ENCODE measurements at places on chromosomes 6 and 20. TPM values are rescaled to one million over a fixed set of nuclear protein-coding genes. Genes with fewer than 3 reads are reported as not detected.

GRCh38 chr6:104325341-104326172 is 534.2 kb downstream of the HACE1 start:
- H3K27ac ChIP-seq, result no peak overlapping the region
- no peak overlapping the region for H3K4me3 ChIP-seq
- no peaks in the 10 kb centered on the region for H3K36me3 ChIP-seq
- no peaks in the 10 kb centered on the region for H3K27me3 ChIP-seq
- no peaks in the 10 kb centered on the region for H3K4me1 ChIP-seq
- peak; percentile 20 for DNase-seq

- peak overlapping the region; percentile 36 for H3K27ac ChIP-seq
- peaks cover 17% of the 10 kb centered on the region for H3K27me3 ChIP-seq
- H3K4me1 ChIP-seq, result peaks cover 25% of the 10 kb centered on the region
Observed at GRCh38 chr20:46011631-46012482, 3.1 kb downstream of the MMP9 start.

- no peak for DNase-seq
- H3K27me3 ChIP-seq, result no peaks in the 10 kb centered on the region
- H3K4me1 ChIP-seq, result peaks cover 4% of the 10 kb centered on the region
- H3K4me3 ChIP-seq, result no peak overlapping the region
- H3K27ac ChIP-seq, result no peak overlapping the region
Observed at GRCh38 chr6:55566036-55566710, 12.8 kb downstream of the HMGCLL1 start.

- peaks cover 25% of the 10 kb centered on the region for H3K36me3 ChIP-seq
- H3K4me3 ChIP-seq, result no peak overlapping the region
- H3K4me1 ChIP-seq, result peaks cover 13% of the 10 kb centered on the region
- no peaks in the 10 kb centered on the region for H3K27me3 ChIP-seq
- no peak overlapping the region for H3K27ac ChIP-seq
- no peak for DNase-seq
Observed at GRCh38 chr6:135188718-135189117, 7.6 kb downstream of the MYB start.

DNA sequence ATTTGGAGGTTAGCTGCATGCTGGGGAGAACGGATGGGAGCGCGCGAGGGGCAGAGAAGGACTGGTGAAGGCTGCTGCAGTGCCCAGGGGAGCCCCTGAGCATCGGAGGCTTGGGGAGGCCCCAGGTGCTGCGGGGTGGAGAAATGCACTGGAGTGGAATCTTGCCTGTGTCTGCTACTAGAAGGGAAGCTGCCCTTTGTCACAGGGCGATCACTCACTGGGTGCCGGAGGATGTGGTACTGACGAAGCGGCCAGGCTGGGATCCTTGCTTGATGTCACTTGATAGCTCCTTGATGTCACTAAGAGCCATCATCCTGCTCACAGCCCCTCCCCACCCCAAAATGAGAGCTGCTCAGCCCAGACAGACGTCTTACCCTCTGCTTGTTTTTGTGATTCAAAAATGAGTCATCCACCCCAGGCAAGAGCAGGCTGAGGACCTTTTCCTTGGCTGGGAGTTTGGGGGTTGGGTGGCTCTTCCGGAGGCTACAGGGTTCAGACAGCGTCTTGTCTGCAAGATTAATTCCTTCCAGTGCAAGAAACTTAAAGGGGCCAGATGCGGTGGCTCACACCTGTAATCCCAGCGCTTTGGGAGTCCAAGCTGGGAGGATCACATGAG is 62.6 kb upstream of the PMEPA1 start:
- H3K27me3 ChIP-seq, result peaks cover 3% of the 10 kb centered on the region
- peaks cover 4% of the 10 kb centered on the region for H3K36me3 ChIP-seq
- DNase-seq, result no peak
- no peak overlapping the region for H3K27ac ChIP-seq

GRCh38 chr6:15329197-15329671 is 83.4 kb downstream of the JARID2 start:
- DNase-seq, result no peak
- H3K27ac ChIP-seq, result no peak overlapping the region
- H3K4me1 ChIP-seq, result peaks cover 43% of the 10 kb centered on the region
- H3K4me3 ChIP-seq, result no peak overlapping the region
- H3K27me3 ChIP-seq, result peaks cover 2% of the 10 kb centered on the region

- DNase-seq, result no peak
- no peaks in the 10 kb centered on the region for H3K36me3 ChIP-seq
- no peak overlapping the region for H3K27ac ChIP-seq
- no peak overlapping the region for H3K4me3 ChIP-seq
- H3K27me3 ChIP-seq, result no peaks in the 10 kb centered on the region
Observed at GRCh38 chr6:164276211-164276610, 861.7 kb downstream of the QKI start.

GRCh38 chr6:77245026-77245425 is 218.3 kb downstream of the HTR1B start:
- no peak overlapping the region for H3K4me3 ChIP-seq
- no peak overlapping the region for H3K27ac ChIP-seq
- no peaks in the 10 kb centered on the region for H3K4me1 ChIP-seq
- H3K36me3 ChIP-seq, result no peaks in the 10 kb centered on the region

GRCh38 chr20:8473459-8473858 is 341.4 kb downstream of the PLCB1 start:
- no peak for DNase-seq
- H3K4me3 ChIP-seq, result no peak overlapping the region
- H3K27me3 ChIP-seq, result peaks cover 2% of the 10 kb centered on the region
- no peaks in the 10 kb centered on the region for H3K4me1 ChIP-seq

DNA sequence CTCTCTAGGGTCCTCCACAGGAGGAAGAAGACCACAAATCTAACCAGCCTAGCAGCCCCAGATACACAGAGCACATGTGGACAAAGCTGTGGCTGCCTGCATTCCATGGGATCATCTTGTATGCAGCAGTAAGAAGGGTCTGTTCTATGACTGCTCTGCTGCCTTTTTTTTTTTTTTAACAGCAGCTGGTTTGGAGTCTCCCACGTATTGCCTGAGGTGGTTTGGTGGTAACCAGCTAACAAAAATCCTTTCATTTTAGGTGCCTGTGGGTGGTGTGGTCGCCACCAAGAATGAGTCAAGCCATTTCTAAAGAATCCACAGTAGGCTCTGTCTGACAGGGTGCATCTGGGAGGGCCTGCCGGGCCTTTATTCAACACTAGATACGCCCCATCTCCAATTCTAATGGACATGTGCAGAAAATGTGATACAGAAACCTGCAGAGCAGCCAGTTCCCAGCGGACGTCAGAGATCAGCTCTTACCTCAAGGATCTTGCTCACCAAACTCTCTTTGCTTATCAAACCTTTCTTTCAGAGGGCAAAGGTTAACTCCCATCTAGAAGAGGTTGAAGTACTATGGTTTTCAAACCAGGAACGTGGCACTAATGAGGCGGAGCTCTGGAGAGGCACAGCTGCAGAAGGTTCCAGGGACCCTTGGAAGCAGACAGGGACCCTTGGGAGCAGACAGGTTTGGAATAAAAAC is 32.0 kb downstream of the GNAS-AS1 start:
- no peak for DNase-seq
- peaks cover 19% of the 10 kb centered on the region for H3K36me3 ChIP-seq
- no peak overlapping the region for H3K27ac ChIP-seq

DNA sequence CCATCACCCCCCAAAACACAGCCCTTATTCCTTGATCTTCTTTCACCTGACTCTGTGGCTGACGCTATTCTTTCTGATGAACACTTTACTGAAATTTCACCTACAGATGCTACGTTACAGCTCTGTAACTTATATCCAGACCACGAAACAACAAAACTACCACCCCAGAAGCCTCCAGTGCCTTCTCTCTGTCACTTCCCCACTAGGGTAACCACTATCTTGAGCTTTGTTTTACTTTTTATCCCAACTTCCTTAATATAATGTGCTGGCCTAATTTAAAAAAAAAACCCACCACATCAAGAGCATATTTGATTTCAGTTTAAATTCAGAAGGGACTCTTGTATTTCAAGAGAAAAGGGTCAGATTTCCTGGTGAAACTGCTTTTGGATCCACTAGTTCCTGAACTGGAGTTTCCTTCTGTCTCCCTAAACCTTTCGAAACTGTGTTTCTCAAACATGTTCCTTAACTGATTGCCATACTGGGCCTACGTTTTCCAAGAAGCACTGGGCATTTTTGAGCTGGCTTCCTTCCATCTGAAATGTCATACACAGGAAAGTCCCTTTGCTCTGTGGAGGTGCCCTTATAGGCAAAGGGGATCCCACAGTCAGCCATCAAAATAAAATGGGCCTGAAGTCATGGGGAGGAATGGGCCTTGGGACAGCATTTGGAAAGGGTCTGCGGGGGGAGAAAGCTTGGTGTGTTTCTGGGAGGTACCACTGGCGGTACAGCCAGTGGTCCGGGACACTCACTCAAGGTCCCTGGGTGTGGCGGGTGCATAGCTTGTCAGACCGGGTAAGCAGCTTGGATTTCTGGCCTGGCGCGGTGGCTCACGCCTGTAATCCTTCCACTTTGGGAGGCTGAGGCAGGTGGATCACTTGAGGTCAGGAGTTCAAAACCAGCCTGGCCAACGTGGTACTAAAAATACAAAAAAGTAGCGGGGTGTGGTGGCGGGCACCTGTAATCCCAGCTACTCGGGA is 25.8 kb upstream of the RTF2 start:
- DNase-seq, result no peak
- H3K36me3 ChIP-seq, result no peaks in the 10 kb centered on the region
- peaks cover 17% of the 10 kb centered on the region for H3K4me1 ChIP-seq
- peaks cover 6% of the 10 kb centered on the region for H3K27me3 ChIP-seq

GRCh38 chr20:15196547-15197255 is 859.3 kb upstream of the FLRT3 start:
- H3K27ac ChIP-seq, result no peak overlapping the region
- no peaks in the 10 kb centered on the region for H3K4me1 ChIP-seq
- H3K36me3 ChIP-seq, result no peaks in the 10 kb centered on the region
- no peak for DNase-seq
- H3K4me3 ChIP-seq, result no peak overlapping the region
- no peaks in the 10 kb centered on the region for H3K27me3 ChIP-seq

- no peak overlapping the region for H3K27ac ChIP-seq
- H3K36me3 ChIP-seq, result peaks cover 4% of the 10 kb centered on the region
- no peak for DNase-seq
- H3K4me1 ChIP-seq, result no peaks in the 10 kb centered on the region
Observed at GRCh38 chr6:25483943-25484342, 168.1 kb upstream of the SCGN start.

DNA sequence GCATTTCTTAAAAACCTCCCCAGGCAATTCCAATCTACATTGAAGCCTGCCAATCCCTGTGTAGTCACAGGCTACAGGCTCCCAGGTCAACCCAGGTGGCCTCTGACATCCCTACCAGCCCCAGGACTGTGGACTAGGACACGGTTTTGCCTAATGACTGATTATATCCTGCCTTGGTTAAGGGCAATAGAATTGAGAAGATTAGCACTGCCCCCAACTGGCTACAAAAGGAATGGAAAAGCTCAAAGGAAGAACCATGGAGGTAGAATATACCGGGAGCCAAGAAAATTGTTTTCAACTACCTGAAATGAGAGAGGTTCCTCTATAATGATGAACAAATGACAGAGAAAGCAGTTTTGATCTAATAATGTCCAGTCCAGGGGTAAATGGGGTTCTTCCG is 421.1 kb upstream of the AGPAT4 start:
- DNase-seq, result no peak
- no peaks in the 10 kb centered on the region for H3K4me1 ChIP-seq
- H3K27ac ChIP-seq, result no peak overlapping the region

DNA sequence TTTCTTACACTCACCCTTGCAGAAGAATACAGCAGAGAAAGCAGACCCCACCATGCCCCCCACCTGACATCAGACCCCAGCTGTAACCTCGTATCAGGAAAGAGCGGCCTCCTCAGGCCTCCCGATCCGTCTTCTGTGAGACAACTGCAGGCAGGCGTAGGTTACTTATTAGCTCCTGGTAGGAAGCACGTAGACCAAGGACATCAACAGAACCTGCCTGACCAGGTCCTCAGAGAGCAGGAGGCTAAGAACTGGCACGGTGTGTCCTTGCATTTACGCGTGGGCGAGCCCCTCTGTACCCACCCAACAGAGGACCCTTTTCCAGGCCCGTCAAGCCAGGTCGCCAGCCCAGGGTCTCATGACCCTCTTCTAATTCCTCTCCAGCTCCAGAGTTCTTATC is 51.0 kb downstream of the ABHD12 start:
- no peaks in the 10 kb centered on the region for H3K27me3 ChIP-seq
- no peaks in the 10 kb centered on the region for H3K36me3 ChIP-seq
- H3K4me1 ChIP-seq, result no peaks in the 10 kb centered on the region
- no peak overlapping the region for H3K4me3 ChIP-seq
- DNase-seq, result no peak
- no peak overlapping the region for H3K27ac ChIP-seq

DNA sequence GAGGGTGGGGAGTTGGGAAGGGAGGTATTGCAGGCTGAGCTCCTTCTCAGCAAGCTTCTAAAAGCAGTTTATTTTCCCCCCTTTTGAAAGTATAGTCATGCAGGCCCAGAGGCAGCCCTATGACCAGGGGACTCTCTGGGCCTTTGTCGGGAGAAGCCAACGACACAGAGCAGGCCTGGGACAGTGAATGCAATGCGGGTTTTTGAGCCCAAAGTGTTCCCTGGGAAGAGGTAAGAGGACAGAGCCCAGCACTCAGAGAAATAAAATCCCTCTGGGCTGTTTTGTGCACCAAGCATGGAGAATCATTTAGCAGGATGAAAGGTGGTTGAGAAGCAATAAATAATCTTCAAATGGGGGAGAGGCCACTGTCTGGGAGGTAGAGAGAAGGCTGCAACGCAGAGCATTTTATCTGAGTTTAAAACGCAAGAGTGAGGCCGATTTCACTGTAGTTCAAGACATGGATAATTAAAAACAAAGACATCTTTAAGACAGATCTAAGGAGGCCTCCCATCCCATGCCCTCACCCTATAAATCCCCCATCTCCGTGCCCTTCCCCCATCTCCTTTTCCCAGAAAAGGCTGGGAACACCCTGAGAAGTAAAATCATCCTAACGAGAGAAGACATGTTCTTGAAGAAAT is 237.5 kb downstream of the CDC5L start:
- no peak overlapping the region for H3K4me3 ChIP-seq
- H3K27ac ChIP-seq, result no peak overlapping the region
- H3K36me3 ChIP-seq, result no peaks in the 10 kb centered on the region
- DNase-seq, result no peak
- peaks cover 5% of the 10 kb centered on the region for H3K27me3 ChIP-seq
- peaks cover 23% of the 10 kb centered on the region for H3K4me1 ChIP-seq

DNA sequence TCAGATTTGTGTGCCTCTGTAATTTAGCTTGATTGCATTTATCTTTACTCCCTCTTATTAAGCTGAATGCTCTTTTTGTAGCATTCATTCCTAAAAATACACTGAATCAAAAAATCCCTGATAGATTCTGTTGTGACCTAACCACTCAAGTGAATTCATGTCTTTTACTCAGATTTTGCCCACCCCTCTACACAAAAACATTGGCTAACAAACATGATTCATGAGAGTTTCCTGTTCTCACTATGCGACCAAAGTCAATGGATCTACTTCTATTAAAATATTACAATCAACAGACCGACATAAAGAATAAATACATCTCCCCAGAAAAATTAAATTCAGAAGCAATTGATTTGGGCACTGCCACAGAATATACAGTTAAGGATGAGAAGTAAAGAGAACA is 99.5 kb upstream of the THEMIS start:
- no peak overlapping the region for H3K4me3 ChIP-seq
- no peaks in the 10 kb centered on the region for H3K36me3 ChIP-seq
- no peaks in the 10 kb centered on the region for H3K27me3 ChIP-seq
- H3K4me1 ChIP-seq, result peaks cover 8% of the 10 kb centered on the region

- no peak overlapping the region for H3K4me3 ChIP-seq
- no peak overlapping the region for H3K27ac ChIP-seq
- DNase-seq, result no peak
- H3K36me3 ChIP-seq, result no peaks in the 10 kb centered on the region
- H3K27me3 ChIP-seq, result peaks cover 2% of the 10 kb centered on the region
Observed at GRCh38 chr6:120908767-120909166, 425.5 kb downstream of the TBC1D32 start.

Gene CCN6
- total RNA-seq, result not detected

Gene CDKN1A
- 48.4 TPM for total RNA-seq

Gene FOXS1
- total RNA-seq, result 9.6 TPM

Gene GRIK2
- total RNA-seq, result 2.8 TPM

Gene ABHD16B
- not detected for total RNA-seq

Gene FOXC1
- total RNA-seq, result 112 TPM

Gene POU5F1
- 88.7 TPM for total RNA-seq

Gene SIRPB2
- total RNA-seq, result 41.5 TPM

All from endothelial cell (in vitro differentiated cells).